ENCODE measurements at places on chromosomes 3 and 15.

DNA sequence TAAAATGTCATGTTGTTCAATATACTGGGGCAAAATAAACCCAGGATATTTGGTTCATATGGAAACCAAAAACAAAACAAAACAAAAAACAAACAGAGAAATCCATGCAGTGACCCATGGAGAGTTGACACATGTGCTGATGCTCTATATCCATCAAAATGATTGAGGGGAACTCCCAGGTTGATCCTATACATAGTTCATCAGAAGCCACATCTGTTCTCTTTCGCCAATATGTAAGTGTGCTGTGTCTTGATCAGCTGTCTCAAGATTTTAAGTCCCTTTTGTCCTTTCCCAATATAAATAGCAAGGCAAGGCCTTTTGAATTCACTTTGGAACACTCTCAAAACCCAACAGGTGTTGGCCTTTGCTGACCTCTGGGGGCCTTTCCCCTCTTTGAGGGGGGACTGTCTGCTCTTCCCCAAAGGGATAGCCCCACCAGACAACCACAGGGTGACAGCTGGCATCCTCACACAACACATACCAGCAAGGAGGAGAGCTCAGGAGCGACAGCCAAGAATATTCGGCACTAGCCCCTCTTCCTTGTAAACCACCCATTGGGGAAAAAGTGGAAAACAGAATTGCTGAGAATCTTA, 209.4 kb upstream of the CD96 start:
- DNase-seq: peak; percentile 18

DNA sequence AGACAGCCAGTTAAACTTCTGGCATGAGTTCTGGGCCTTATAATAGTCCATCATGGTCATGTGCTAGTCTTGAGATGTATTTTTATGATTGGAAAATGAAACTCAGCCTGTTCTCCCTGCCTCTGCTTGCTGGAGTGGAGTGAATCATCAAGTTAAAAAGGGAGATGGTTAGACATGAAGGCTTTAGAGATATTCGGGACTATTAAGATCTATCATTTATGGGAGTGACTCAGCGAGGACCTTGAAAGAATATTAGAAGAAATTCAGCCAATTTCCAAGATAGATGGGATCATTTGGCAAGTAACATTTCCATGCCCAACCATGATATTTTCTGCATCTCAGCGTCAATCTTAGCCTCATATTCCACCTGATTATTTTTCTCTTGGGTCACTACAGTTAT, 79.8 kb downstream of the AGBL1 start:
- DNase-seq: no peak

DNA sequence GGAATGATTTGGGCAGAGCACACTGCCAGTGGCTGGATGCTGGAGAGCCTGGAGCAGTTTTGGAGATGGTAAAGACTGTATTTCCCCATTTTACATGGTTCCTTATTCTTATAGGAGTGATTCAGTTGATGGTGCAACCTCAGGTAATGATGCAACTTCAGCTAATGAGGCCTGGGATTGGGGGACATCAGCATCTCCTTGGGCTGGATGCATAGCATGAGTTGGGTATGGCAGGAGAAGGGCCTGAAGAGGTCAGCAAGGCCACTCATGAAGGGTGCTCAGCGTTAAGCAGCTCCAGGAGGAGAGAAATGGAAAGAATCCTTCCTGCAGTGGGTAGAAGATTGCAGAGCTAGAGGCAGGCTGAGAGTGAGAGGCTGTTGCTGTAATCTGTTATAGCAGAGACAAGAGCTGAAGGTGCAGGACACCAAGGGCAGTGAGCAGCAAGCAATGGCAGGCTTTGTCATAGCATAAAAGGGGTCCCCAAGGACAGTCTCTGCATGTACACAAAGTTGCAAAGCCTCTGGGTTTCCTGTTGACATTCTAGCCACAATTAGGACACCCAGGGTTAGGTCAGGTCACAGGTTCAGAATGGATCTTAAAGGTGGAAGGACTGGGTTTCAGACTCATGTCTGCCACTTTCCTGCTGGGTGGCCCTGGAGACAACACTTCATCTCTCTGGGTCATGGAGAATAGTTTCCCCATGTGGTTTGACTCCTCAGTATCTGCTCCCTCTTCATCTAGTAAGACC, 29.5 kb upstream of the SNRK start:
- no peak for DNase-seq

GRCh38 chr3:30613133-30613825, 6.9 kb downstream of the TGFBR2 start:
- no peak for DNase-seq

DNA sequence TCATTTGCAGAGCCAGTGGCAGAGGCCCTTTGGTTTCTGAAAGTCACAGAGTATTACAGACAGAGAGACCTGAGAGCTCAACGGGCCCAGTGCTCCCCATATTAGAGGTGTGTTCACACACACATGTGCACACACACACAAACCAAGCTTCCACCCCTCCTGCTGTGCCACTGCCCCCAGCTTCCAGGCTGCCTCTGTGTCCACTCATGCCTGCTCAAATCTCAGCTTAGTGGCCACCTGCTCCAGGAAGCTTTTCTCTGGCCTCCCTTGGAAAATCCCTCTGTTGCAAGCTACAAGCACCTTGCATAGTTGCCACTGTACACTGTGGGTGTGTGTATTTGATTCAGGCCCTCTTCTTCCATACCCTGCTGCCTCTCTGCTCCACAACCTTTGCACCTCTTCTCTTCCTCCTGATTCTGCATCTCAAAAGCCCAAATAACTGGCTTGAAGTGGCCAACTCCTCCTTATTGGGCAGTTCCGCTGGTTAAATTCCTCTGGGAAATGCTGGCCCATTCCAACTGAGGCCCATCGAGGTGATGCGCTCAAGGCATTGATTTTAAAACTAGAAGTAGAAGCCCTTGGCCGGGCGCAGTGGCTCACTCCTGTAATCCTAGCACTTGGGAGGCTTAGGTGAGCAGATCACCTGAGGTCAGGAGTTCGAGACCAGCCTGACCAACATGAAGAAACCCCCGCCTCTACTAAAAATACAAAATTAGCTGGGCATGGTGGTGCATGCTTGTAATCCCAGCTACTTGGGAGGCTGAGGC, 23.0 kb downstream of the MESD start:
- DNase-seq: peak; percentile 61
